ENCODE measurements at places on chromosomes 5 and 9.

DNA sequence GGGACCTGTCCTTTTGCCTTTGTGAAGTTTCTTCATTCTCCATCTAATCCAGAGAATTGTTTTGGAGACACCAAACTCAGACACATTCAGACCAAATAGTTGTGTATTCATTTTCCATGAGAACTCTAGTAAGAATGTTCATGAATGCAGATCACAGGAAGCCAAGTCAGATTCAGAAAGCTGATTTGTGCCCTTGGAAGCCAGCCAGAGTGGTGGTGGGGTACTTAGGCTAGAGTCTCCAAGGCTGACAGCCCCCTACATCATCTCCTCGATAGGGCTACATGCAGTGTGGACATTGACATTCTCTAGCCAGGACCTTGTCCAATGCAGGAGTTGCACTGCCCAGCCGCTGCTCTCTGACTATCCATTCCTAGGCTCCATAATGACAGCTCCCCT, 137.6 kb downstream of the UGCG start:
- DNase-seq, result no peak

DNA sequence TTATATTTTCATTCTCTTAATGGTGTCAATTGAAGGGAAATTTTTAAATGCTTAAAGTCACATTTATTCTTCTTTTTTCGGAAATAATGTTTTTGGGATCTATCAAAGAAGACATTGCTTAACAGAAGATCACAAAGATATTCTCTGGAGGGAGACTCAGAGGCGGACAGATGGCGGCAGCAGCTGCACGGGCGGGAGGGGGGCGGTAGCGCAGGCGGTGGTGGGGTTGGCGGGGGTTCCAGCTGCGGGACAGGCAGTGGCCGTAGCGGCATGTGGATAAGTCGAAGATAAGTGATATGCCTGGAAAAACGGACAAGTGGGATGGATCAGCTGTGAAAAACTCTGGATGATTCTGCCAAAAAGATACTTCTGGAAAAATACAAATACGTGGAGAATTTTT, 31.6 kb upstream of the ZDHHC11B start:
- no peak for DNase-seq

GRCh38 chr9:38527503-38527902, 92.9 kb downstream of the ANKRD18A start:
- no peak for DNase-seq

DNA sequence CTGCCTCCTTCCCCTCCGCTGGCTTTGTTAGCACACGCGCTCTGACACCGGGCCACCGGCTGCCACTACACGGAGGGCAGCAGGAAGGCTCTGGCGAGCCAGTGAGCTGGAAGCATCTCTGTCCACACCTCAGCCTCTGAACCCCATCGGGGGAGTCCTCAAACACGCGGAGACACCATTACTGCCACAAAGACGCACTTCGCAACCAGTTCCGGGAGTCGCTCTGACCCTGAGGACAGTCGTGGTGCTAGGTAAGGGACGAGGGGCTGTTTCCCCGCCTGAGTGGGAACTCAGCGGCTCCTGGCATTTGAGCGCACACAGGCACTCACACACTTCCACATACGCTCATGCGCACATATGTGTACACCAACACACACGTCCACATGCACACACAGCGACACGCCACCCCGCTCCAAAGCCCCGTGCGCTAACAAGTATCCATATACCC, 160.0 kb downstream of the C9orf152 start:
- DNase-seq, result no peak

DNA sequence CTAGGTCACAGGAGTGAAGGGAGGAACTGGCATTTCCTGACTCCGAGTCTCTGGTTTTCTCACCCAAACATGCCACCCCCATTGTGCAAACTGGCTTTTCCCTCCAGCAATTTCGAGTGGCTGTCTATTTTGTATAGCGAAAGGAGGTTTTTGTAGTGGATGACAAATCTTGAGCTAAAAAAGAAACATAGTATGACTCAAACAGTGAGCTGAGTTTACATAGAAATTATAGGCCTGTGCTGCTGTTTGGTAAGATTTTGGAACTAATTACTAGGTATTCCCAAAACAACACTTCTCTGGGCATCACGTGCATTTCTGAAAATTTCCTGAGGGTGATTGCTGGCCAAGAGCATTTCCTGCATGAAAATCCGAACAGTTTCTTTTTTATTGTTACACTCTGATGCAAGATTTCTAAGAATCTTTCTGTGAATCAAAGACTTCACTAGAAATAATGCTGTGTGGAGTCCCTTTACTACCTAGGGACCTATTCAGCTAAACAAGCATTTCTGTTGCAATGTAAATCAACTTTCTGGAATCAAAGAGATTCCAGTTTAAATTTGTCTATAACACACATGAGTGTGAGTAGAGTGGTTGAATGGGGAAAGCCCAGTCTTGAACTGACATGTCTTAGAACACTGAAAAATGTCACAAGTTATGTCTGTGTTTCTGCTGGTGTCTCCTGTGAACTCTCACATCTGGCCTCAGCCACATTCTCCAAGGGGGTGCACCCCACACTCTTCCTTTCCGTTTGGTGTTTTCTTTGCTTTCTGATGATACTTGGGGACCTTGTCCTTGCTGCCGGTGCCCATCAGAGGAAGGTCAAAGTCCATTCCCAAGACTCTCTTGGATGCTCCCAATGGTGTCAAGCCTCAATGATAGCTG, 33.3 kb upstream of the DAPK1 start:
- DNase-seq, result no peak

- no peak for DNase-seq
Measured at GRCh38 chr5:83967417-83967816, 246.8 kb upstream of the HAPLN1 start.

DNA sequence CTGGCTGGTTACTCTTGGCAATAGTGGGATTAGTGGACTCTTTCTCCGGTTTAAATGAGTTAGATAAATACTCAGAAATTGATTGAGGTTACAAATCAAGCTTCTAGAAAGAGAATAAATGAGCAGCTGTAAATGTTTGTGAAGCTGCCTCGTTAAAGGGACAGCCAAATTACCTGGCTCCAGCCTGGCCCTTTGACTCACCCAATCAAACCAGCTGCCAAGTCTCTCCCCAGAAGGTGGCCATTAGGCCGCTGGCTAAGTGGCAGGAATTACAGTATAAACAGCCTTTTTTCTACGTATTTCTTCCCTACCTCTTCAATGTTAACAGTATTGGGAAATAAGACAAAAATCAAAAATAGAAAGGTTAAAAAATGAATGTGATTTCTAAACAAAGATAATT, 46.0 kb upstream of the SRFBP1 start:
- no peak for DNase-seq

- no peak for DNase-seq
Measured at GRCh38 chr9:30744871-30745270, 1639.6 kb upstream of the ACO1 start.

DNA sequence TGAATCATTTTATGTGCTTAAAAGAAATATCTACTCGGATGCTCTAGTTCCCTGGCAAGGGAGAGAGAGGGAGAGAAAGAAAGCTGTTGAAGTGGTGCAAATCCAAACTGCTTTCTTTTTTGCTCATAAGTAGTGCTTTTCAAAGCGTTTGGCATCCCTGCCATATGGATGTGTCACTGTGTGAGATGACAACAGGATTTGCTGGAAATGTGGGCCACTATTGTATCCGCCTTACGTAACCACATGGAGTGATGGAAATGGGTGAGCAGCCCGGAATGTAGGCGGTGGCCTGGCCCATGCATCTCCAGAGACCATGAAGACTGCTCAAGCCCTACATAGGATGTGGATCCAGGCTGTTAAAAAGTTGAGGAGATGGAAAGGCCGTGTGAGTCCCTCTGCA, 30.8 kb downstream of the TJP2 start:
- DNase-seq, result no peak

DNA sequence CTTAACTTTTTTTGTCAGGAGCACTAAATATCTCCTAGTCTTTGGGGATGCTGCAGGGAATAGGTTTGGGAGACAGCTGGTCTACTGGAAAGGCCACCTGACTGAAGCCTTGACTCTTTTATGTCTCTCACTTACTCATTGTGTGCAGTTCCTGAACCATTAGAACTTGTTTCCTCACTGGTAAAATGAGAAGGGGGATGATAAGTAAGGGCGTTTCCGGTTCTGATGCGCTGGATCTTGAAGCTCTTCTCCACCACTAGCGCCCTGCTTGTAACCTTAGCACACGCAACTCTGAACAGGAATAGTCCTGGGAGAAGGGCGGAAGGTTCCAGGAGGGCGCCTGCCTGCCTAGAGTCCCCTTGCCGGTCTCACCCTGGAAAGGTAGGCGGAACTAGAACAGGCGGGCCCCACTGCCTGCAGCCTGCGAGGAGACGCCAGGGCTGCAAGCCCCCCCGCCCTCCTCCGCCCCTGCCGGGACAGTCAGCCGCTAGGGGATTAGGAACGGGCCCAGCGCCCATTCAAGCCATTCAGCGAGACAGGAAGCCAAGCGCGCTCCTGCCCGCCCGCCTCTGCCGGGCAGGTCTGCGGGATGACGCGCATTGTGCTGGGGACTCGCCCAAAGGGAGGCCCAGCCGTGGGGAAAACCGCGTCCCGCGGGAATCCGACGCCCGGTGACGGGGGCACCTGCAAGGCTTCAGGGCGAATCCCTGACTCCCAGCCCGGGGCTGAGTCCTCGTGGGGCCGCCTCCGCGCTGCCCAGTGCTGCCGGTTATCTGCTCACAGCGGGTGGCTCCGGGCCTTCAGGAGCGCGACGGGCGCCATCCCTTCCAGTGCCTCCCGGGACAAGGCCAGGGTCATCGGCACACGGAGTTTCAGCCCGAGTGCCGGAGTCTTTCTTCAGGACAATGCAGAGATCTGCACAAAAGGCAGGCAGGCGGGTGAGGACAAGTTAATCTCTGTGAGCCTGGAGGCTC, 44.0 kb upstream of the XPA start:
- DNase-seq, result peak; percentile 6

- no peak for DNase-seq
Measured at GRCh38 chr9:12764150-12764549, 10.7 kb upstream of the LURAP1L start.

DNA sequence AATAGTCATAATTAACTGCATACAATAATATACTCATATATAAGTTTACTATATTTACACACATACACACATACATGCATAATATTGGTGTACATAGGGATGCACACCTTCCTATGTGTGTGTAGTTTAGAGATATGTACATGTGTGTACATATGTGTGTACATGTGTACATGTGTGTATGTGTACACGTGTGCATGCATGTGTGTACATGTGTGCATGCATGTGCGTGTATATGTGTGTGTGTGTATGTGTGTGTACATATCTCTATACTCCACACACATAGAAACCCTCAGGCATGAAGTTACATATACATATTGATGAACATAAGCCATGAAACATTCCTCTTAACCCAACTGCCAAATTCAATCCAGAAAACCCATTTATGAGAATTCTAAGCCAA, 547.8 kb downstream of the TLR4 start:
- DNase-seq, result no peak

- DNase-seq, result peak; percentile 49
Measured at GRCh38 chr5:181160152-181160754, 12.9 kb downstream of the OR2V2 start.

DNA sequence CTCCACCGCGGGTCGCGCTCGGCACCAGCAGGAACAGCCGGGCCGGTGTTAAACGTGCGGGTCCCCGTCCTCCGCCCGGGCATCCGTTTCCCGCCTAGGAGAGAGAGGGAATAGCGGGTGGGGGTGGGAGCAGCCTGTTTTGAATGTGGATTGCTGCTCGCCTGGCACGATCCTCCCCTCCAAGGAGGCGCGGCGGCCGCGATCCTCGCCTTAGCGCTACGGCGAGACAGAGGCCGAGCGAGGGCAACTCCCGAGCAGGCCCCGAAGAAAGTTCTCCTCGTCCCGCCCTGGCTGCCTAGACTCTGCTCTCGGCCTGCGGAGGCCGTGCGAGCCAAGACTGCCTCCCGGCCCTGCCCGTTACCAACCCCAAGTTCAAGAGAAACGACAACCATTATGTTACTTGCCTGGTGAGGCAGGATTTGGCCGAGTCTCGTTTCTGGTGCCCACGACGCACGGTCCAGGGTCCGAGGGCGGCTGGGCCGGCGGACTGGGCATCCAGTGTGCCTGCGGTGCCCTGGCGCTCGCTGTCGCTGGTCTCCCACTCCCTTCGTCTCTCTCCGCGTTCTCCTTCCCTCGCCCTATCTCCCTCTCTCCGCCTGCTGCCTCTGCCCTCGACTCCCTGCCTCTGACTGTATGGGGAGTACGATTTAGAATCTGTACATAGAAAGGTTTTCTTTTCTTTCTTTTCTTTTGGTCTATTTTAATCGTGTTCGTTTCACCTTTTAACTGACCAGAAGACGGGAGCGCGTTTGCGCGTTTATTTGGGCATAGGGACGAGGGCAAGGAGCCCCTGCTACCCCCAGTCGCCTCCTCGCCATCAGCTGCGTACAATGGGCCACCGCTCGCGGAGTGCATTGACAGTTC, 724 bp downstream of the NR2F1-AS1 start:
- no peak for DNase-seq

- DNase-seq, result no peak
Measured at GRCh38 chr5:134439210-134439654, 27.6 kb upstream of the CDKN2AIPNL start.

DNA sequence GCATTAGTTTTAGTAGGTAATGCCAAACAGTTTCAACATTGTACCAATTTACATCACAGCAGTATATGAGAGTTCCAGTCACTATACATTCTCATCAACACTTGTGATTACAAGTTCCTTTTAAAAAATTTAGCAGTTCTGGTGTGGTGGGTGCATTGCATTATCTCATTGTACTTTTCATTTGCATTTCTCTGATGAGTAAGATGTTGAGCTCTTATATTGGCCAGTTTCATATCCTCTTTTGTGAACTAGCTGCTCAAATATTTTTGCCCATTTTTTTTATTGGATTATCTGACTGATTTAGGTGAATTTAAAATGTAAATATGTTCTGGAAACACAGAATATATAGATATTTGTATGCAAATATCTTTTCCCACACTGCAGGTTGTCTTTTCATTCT, 160.9 kb upstream of the NR3C1 start:
- no peak for DNase-seq
